Muscle of leg (tissue), 16 donors: ENCODE measurements at places on chromosomes 2 and 18.

DNA sequence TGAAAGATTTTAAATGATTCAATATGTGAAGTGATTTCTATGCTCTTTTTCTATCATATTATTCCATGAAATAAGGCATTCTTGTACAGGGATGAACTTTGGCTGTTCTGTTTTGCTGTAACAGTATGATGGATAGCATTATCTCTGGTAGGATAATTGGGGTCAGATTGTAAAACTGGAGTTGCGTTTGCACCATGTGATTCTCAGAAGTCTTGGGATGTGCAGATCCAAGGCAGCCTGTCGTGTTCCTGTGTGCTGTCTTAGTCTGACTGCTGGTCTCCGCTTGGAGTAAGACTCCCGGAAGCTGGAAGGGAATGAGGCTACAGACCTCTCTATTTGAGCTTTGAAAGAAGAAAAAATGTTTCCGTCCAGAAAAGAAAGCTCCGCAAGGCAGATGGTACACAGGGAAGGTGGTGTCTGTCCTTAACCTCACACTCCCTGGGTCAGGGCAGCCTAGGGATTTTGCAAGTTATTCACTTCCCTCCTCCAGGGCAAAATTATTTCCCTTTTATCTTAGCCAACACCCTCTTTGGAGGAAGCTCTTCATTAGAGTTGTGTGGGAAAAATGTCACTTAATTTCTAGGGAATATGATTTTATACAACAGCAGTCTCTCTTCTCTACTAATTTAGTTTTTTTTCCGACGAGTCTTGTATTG lies 250.6 kb downstream of the PTPRM start:
- peak; percentile 76 for DNase-seq

GRCh38 chr2:42098571-42099437 lies 51.0 kb downstream of the PKDCC start:
- peak; percentile 72 for DNase-seq

GRCh38 chr18:46740046-46740445 lies 16.8 kb downstream of the ST8SIA5 start:
- no peak for DNase-seq

- DNase-seq, result no peak
Observed at GRCh38 chr2:208807756-208808155, 401.2 kb downstream of the PTH2R start.

DNA sequence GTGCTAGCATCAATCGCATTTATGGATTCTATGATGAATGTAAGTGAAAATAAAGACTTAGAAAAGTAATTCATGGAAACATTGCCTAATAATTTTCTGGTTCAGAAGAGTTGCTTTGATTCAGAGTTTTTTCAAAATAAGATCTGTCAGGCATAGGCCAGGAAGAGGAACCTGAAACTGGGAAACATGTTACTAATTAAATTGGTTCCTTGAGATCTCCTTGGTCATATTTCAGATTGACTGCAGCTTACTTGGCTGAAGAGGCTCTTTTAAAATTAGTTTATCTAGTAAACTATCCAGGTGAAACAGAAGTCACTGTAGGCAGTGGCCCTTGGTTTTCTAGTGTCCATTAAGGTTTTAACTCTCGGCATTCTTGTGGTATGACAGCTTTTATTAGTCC lies 27.4 kb downstream of the PPP1CB start:
- DNase-seq, result no peak

DNA sequence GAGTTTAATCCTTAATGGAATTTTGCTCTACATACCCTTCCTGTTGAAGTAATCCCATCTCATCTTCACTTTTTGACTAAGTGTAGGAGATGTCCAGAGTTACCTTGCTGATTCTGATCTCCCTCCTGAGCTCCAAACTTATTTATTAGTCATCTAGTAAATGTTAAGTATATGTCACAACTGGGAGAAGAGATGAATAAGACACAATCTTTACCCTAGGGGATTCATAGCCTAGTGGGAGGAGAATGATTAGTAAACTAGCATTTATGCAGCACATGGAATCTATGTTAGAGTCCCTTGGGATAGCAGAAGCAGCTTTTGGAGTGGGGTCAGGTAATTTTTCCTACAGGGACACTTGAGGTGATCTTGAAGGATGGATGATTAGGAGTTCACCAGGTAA lies 20.7 kb downstream of the ACVR2A start:
- DNase-seq, result no peak

DNA sequence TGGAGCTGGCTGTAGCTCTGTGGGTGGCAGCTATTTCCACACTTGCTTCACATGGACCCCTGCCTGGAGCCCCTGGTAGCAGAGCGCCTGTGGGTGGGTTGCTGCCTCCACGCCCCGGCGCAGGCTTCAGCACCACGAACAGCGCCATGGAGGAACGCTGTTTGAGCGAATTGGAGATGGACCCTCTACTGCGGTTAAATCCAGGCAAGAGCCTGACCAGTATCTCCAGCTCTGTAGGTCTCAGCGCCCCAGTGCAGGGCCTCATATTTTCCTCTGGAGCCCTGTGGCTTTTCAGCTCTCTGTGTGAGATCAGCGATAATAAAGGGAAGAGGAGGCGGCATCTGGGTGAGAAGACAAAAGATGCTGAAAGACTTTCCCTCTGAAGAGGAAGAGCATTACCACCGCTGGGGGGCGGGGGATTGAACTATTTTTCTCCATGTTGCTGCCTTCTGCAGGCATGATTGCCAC lies 12.0 kb downstream of the ONECUT2 start:
- peak; percentile 54 for DNase-seq

DNA sequence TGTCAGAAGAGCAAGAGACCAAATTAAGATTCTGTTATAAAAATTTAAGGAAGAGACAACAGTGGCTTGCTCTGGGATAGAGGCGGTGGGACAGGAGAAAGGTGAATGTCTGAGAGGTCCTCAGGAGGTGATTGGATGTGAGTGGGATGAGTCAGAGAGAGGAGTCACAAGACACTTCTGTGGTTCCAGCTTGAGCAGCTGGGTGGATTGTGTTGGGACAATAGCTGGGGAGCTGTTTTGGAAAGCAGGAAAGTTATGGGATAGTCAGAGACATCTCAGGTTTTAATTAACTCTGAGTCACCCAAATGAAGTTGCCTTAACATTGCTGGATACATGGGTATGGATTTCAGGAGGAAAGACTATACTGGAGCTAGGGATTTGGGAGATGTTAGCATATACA lies 218.0 kb upstream of the TRIB2 start:
- DNase-seq, result peak; percentile 16

DNA sequence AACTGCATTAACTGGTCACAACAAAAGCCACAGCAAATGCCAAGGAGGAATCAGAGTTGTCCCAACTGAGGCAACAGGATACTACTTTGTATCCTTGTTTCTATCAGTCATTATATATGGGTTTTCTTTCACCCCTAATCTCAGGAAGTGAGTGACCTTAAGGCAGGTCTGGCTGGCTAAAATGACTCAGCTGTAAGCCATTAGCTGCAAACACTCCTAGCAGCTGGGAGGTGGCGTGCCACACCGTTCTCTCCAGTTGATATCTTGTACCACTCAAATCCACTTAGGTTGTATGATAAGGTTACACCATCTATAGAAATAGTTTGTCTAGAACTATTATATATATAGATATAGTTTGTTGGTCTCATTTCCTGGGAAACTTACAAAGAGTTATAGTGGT lies 171.1 kb upstream of the MC4R start:
- no peak for DNase-seq

DNA sequence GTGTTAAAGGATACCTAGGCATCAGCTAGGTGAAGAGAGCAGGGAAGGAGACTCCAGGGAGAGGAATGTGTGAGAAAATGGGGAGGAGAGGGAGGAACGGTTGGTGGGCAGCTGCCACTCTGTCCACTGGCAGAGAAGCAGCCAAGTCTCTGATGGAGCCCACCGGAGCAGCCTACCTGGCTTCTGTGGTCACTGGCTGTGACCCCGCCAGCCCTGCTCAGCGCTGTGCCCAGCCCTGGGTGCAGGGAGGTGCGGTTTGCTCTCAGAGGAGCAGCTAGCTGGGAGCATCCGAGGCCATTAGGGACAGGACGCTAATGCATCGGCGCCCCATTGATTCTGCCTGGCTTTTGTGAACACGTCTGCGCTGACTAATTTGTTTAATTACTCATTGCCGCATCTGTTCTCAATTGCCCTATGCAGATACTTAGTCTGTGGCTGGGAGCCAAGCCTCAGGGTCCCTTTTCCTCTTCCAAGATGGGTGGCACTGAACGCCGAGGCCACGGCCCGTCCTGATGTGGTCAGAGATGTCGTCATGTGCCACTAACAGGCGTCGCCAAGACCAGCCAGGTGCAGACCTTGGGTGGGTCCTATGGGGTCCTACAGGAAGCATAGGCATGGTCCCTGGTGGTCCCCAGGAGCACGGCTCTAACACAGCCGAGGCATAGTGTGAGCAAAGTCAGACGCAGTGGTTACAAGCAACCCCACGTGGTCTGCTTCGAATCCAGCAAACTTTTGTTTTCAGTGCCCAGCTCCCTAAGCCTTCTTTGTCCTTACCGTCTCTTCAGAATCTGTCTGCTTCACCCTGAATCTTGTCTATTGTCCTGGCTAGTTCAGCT lies 82.0 kb downstream of the RRM2 start:
- DNase-seq, result no peak

GRCh38 chr2:39994151-39994550 lies 215.1 kb upstream of the THUMPD2 start:
- no peak for DNase-seq

DNA sequence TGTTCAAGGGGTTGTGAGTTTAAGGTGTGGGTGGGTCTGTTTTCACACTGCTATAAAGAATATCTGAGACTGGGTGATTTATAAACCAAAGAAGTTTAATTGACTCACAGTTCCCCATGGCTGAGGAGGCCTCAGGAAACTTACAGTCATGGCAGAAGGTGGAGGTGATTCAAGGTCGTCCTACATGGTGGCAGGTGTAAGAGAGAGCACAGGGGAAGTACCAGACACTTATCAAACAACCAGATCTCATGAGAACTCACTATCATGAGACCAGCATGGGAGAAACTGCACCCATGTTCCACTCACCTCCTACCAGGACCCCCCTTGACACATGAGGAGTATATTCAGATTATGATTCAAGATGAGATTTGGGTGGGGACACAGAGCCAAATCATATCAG lies 38.0 kb downstream of the RHBDD1 start:
- no peak for DNase-seq

DNA sequence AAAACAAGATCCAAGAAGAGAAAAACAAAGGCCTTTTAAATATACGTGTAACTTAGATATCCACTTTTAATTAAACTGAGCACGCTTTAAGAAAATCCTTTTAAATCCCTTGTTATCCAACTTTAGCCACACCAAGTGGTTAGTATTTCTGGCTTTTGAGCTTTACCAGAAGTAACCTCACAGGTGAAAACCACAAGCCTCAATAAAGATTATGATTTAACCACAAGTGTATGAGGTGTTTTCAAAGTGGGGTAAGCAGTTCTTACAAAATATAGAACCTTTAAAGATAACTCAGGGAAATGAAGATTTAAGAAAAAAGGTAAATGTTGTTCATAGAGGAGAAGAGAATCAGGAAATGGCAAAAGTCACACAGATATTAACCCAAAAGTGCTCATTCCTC lies 58.4 kb upstream of the CDCA7 start:
- DNase-seq, result no peak

GRCh38 chr2:222722327-222722946 lies 51.0 kb downstream of the MOGAT1 start:
- peak; percentile 86 for DNase-seq

- no peak for DNase-seq
Observed at GRCh38 chr2:46435353-46435752, 44.0 kb upstream of the TMEM247 start.

DNA sequence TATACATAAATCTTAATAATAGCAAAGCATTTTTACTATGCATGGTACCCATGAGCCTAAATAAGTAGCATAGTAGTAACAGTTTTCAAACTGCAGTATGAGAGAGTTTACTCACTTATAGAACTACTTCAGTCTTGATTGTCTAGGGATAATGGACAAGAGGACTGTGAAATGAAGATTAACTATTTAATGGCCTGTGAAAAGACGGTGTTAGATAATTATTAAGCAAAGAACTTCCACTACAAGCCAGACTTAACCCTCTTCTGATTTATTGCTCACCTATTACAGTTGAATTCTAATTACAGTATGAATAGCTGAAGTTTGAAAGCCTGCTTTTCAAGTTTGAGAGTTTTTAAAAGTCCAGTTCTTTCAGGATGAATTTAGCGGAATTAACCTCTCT lies 18.9 kb downstream of the PIK3C3 start:
- DNase-seq, result no peak

DNA sequence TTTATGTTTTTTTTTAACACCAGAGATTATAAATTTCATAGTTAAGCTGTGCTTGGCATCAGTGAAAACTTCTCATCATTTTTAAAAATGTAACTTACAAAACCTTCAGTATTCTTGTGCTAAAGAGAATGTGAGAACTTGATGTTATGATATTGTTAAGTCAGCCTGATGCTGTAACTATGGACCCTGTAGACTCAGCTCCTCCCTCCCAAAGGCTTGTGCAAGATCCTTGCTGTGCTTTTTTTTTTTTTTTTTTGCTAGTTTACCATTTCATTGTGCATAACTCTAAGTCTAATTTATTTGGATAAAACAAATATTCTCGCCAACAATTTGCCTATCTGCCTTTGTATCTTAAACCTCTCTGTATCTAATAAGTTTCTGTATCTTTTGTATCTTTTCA lies 12.9 kb upstream of the TFPI start:
- DNase-seq, result no peak

DNA sequence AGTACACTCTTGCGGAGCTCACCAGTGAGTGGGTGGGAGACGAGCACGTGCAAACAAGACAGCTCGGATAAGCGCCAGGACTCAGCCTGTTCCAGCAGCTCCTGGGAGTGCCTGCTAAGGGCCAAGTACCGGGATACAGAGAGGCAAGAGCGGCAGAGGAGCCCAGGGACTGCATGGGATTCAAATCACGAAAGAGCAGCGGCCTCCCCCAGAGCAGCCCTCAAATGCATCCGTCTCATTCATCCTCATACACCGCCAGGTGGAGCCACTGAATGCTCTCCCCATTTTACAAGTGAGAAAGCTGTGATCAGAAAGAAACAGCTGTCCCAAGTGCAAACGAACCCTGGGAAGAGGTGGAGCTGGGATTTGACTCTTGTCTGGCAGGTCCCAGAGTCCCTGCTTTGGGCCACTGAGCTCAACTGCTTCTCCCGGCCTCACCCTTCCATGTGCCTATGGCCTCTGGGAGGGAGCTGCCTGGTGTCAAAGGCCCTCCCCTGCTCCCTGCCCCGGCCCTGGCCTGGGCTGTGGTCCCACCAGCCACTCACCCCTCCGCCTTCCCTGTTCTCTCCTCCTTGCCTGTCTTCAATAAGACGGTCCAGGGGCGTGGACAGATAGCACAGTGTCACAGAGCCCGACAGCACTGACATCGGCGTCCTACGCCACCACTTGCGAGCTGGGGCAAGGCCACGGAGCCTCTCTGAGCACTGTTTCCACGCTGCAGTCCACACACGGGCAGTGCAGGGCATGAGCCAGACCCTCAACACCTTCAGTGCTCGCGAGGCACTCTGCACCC lies 72.8 kb upstream of the TAF1B start:
- DNase-seq, result peak; percentile 88

DNA sequence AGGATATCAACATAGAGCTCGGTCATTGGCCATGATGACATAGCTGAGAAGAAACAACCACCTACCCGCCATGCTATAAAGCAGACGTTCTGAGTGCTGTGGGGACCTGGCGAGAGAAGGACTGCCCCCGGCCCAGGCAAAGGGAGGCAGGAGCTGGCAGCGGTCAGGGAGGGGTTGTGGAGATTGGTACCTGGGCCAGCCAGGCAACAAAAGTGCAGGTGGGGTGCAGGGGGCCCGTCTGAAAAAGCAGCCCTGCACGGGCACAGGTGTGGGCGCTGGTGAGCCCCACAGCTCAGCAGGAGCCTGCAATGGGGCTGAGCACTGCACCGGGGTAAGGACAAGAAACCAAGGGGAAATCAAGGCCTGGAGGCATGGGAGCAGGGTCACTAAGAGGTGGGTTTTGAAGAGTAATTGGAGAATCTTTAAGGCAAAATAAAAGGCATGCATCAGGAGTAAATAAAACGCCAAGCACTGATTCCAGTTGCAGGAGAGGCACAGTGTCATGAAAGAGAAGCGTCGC lies 464.0 kb downstream of the EIPR1 start:
- no peak for DNase-seq
